NCI-H69 (cell line): ENCODE measurements at places on chromosomes 5 and 9.

GRCh38 chr9:93254061-93254481 lies 70.1 kb downstream of the WNK2 start:
- no peak for DNase-seq

DNA sequence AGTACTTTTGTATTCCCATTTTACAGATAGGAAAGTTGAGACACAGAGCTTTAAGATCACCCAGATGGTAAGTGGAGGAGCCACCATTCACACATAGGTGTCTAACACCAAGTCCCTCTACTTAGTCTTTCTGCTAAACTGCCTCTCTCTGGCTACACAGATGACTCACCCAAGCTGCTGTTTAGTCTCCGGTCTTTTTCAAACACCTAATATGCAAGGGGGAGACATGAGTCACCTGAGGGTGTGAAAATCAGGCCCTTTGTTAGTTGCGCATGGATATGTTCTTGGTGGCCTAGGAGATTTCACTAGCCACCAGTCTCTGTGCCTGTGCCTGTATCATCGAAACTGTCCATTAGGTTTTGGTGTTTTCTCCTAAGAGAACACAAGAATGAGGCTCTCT lies 117.8 kb downstream of the MAST4 start:
- DNase-seq = peak; percentile 81

DNA sequence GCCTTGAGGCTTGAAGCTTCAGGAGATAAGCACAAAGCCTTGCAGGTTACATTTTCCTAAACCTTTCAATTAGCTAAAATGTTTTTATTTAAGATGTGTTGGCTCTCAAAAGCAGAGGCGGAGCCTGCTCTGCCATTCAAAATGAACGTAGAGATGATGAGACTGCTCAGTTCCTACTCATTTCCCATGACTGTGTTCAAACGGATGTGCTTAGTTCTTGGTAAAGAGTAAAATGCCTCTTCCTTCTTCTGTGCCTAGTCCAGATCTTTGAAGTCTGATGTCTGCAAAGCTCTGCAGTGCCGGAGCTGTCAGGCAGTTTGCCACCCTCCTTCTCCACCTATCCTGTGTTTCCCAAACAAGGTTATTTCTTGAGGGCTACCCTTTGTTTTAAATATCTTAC lies 46.3 kb upstream of the ADAMTSL1 start:
- DNase-seq = no peak

DNA sequence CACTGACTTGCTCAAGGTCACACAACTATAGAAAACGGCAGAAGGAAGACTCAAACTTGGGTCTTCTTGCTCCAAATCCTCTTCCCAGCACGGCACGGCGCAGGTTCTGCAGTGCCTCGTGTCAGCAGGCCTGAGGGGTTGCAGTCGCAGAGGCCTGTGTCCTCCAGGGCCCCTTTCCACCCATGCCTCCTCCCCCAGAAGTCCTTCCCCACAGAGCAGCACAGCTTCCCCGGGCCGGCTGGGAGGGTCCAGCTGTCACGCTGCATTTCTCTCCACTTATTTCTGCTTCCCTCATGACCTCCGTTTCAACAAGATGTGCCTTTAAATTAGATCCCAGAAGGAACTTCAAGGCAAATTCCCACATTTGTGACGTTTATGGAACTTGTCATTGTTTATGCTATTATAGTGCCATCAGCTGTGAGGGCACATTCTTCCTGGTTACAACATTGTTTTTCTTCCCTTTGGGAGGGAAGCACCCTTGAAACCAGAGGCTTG lies 148.4 kb downstream of the C5orf15 start:
- DNase-seq = no peak

DNA sequence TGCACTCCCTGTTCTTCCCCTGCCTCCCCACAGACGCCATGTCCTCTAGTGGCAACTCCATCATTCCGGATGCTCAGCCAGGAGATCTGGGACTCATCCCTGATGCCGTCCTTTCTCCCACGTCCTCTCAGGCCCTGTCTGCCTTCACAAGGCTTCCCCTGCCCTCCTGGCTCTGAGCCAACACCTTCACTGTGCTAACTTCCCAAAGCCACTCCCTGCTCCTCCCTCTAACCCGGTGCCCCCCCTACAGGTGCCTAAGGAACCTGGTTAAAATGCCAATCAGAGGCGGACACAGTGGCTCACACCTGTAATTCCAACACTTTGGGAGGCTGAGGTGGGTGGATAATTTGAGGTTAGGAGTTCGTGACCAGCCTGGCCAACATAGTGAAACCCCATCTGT lies 67.6 kb downstream of the LMX1B start:
- peak; percentile 67 for DNase-seq

DNA sequence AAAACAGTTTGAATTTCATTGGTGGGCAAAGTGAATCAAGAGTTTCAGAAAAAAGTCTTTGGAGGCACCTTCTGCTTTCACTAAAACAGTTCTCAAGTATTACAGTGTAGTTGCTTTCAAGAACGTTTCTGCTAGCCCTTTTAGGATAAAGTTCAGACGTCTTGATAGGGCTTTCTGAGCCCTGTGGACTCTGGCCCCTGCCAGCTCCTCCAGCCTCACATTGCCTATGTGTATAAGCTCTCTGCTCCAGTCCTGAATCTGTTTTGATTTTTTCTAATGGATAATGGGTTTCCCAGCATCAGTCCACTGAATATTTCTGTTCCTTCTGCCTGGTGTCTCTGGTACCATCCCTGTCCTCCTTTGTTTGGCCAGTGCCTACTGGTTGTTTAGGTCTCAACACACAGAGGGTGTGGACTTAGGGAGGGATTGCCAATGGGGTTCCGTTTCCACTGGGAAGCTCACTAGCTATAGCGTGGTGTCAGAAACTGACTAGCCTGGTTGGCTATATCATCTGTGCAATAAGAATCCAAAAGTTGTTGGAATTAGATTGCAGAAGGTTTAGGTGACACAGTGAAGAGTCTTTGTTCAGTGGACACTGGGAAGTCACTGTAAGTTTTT lies 26.4 kb downstream of the ARHGAP26 start:
- DNase-seq = no peak

DNA sequence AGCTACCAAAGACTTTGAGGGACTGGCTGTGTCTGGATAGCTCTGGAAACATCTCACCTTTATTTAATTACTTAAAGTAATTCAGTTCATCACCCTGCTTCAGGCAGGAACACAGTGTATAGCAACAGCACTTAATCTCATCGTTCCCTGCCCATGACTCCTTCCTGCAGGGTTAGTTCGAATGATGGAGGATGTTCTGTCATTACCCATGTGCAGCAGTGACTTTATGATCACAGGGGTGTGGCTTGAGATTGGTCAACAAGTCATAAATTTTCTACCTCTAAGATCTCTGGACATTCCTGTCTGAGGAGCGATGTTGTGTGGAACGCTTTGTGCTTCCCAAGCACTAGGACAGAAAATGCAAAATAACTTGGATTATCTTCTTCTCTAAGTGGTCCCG lies 37.1 kb upstream of the PRUNE2 start:
- DNase-seq = no peak

GRCh38 chr9:121153642-121154041 lies 48.0 kb downstream of the RAB14 start:
- no peak for DNase-seq

GRCh38 chr5:83172655-83173054 lies 95.3 kb downstream of the XRCC4 start:
- DNase-seq = no peak

- peak; percentile 89 for DNase-seq
Observed at GRCh38 chr5:77630114-77630680, 8.3 kb downstream of the OTP start.

GRCh38 chr9:98791608-98792490 lies 4.5 kb downstream of the ANKS6 start:
- no peak for DNase-seq

- no peak for DNase-seq
Observed at GRCh38 chr9:70949239-70949638, 172.2 kb downstream of the TRPM3 start.

DNA sequence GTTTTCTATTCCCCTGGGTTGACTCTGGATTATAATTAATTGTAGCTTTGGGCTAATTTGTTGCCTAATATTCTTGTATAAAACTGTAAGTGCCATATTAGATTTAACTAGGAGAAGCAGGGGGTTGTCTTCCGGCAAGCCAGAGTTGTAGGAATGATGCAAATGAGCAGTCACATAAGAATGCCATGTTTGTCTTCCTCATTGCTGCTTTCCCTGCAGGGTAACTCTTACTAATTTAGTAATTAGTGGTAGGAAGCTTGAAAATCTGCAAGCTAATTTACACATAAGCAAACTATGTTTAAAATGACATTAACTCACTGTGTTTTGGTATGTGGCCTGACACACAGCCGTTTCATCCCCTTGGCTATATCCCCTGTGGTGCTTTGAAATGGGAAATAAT lies 527.8 kb downstream of the KCTD16 start:
- DNase-seq = peak; percentile 79

DNA sequence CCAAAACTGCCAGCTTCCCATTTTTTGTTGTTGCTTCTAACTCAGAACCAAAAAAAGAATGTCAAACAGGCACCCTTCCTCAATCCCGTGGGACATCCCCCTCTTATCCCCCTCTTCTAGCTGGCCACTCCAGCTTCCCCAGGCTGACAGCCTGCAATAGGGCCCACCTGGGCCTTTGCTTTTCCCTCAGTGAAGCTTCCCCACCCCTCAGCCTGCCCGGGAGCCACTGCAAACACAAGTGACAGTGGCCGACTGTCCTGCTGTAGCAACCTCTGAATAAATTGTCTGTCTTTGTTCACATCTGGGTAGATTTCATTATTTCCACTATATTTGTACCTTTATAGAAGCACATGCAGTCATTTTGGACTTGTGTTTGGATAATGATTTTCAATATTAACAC lies 245.3 kb downstream of the GADD45G start:
- DNase-seq = peak; percentile 44

GRCh38 chr5:57850109-57850508 lies 367.5 kb upstream of the ACTBL2 start:
- DNase-seq = no peak

DNA sequence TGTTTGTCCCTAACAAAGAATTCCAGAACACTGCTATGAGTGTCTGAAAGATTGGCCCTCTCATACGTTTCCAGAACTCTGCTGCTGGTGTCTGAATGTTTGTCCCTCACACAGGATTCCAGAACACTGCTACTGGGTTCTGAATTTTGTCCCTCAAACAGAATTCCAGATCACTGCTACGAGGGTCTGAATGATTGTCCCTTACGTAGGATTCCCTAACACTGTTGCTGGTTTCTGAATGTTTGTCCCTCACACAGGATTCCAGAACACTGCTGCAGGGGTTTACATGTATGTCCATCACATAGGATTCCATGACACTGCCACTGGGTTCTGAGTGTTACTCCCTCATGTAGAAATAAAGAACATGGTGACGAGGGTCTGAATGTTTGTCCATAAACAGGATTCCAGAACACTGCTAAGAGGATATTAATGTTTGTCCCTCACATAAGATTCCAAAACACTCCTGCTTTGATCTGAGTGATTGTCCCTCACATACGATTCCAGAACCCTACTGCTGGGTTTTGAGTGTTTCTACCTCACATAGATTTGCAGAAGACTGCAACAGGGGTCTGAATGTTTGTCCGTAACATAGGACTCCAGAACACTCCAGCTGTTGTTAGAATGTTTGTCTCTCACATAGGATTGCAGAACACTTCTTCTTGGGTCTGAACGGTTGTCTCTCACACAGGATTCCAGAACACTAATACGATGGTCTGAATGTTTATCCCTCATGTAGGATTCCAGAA lies 214.4 kb downstream of the FOXD4L6 start:
- no peak for DNase-seq

DNA sequence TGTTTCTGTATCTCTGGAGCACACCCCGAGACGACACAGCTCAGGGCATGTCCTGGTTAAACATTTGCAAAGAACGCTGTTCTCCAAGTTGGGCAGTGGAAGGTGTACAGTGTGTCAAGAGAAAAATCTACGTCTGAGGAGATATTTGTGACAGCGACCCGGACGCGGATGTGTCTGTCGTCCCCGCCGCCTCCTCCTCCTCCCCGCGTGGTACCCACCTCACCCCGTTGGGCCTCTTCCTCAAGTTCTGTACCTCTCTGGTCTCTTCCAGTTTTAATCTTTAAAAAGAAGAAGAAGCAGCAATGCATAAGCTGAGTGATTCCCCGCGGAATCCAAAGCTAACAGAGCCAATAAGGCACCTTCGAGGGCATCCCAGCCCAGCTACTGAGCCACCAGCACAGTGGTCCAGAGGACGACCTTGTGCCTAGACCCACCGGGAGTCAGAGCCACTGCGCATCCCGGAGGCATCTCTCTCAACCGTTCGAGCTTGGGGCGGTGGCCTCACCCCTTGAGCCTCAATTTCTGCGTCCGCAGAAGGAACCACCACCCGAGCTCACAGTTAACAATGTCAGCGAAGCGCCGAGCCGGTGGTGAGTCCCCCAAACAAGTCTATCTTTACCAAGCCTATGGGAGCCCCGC lies 467 bp downstream of the C9orf78 start:
- DNase-seq = peak; percentile 53

- DNase-seq = no peak
Observed at GRCh38 chr5:143073766-143074165, 303.6 kb downstream of the ARHGAP26 start.

- no peak for DNase-seq
Observed at GRCh38 chr9:111016016-111016415, 22.3 kb downstream of the LPAR1 start.

GRCh38 chr9:76221423-76221822 lies 172.8 kb downstream of the RFK start:
- no peak for DNase-seq

GRCh38 chr5:58703925-58704555 lies 121.2 kb downstream of the RAB3C start:
- DNase-seq = no peak

DNA sequence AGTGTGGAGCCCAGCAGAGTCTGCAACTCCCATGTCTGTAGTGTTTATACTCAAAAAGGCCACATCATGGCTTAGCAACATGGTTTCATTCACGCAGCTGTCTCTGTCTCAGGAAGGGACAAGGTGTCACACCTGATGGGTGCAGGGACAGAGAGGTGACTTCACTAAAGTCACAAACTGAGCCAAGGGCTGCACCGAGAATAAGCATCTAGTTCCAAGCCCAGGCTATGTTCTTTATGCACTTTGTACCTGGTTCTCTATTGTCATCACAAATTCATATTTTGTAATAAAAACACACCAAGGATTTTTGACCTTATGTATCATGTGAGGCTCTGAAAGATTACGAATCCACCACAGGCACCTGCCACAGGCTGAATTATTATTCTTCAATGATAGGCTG lies 64.9 kb upstream of the STK32A start:
- no peak for DNase-seq

GRCh38 chr9:107210775-107211174 lies 72.3 kb upstream of the RAD23B start:
- DNase-seq = no peak

GRCh38 chr5:100950985-100951384 lies 47.9 kb upstream of the ST8SIA4 start:
- DNase-seq = no peak

DNA sequence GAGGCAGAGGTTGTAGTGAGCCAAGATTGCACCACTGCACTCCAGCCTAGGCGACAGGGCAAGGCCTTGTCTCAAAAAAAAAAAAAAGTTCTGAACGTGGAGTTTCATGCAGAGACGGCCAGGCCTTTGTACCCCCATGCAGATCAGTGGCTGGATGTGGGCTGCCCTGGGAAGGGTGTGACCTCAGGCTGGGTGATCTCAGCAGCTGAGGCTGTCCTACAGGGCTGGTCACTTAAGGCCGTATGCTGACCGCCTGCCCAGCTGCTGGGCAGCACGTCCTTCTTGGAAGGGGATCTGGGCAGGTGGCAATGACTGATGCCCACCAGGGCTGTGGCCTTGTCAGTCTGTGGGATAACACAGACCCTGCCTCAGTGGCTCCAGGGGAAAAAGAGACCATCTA lies 37.2 kb upstream of the GRHPR start:
- no peak for DNase-seq

GRCh38 chr5:150122158-150122510 lies 33.5 kb downstream of the PDGFRB start:
- DNase-seq = peak; percentile 14

- DNase-seq = no peak
Observed at GRCh38 chr5:148436029-148436428, 52.3 kb downstream of the FBXO38 start.
